Endothelial cell (in vitro differentiated cells): ENCODE measurements at places on chromosomes 5 and 9.

- DNase-seq, result no peak
Observed at GRCh38 chr9:94950579-94951323, 224.3 kb downstream of the AOPEP start.

DNA sequence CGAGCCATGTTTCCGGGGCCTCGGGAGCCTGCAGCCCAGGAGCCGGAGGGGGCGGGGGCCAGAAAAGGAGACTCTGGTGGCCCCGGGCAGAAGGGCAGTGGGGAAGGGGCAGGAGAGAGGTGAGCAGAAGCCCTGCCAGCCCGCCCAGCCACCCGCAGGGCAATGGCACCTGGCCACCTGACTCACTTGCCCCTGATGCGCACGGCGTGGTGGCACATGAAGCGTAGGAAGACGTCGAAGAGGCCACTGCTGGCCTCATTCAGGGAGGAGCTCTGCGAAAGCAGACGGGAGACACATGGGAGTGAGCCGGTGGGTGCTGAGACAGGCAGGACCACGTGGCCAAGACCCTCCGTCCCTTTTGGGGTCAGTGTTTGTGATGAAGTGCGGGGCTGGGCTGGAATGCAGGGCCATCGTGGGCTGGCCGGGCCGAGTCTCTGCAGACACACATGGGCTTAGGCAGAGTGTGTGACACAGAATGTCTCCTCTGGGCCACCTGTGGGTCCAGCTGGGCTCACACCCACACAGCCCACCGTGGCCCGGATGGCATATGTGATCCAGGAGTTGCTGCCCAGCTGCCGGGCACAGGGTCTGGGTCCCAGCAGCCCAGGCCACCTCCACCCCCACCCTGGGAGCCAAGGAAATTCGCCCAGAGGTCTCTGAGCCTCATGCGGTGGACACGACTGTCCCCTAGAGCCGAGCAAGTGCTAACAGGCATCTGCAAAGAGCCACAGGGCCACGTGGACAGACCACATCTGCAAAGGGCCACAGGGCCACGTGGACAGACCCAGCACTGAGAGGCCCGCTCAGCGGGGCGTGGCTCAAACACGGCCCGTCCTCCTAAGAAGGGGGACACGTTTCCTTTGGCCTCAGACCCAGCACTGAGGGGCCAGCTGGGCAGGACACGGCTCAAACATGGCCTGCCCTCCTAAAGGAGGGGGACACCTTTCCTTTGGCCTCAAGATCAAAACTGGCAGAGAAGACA is 23.6 kb downstream of the TERT start:
- DNase-seq, result no peak

DNA sequence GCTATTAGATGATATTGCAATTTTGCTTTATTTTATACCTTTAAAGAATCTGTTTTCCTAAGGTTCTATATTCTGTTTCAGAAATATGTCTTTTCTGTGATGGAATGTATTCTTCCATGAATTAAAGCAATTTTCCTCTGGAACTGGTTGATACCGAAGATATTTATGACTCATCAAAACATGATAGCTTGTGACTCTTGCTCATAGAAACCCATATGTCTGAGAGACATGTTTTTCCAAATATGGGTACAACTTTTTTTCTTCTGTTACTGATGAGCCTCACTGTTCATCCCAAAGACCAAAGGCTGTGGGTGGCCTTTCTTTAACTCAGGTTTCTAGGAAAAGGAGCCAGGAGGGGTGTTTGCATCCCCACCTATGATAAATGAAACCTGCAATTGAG is 126.1 kb upstream of the PAPPA start:
- DNase-seq, result no peak

DNA sequence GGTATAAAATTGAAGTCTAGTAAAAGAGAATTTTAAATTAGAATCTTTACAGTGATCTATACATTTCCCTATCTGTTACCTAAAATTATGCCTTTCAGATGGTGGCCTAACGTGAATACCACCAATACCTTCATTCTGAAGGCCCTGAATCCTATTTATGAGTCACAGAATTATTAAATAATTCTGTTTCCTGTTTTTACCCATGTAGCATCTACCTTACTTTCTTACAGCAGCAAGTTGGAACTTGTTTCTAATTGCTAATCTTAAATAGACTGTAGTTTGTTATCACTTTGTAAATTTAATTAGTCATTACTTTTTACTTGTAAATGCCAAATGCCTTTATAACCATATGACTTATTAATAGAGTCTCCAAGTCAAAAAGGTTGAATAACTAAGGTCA is 135.0 kb downstream of the PDE4D start:
- DNase-seq, result no peak

DNA sequence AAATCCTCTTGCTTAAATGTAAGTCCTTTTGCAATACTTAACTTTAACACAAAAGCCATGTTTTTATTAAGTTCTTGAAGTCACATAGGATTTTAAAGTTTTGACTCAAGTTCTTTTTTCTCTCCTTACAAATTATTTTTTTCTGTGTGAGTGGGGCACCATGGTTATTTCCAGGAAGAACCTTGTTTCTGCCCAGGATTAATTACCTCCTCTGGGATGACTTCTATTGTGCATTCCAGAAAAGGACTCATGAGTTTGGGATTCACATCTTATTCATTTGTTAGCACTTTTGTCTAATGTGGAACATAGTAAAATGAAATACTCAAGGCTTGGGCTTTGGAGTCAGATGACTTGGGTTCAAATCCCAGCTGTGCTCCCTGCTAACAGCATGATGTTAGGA is 421.4 kb upstream of the WWC1 start:
- DNase-seq, result no peak

GRCh38 chr5:98414938-98415337 is 358.5 kb upstream of the RGMB start:
- no peak for DNase-seq

GRCh38 chr5:95519151-95519550 is 35.6 kb downstream of the SKIC3 start:
- DNase-seq, result no peak
